ENCODE measurements at places on chromosomes 13 and 19.

- no peak for DNase-seq
Observed at GRCh38 chr13:24747248-24748060, 16.5 kb upstream of the RNF17 start.

DNA sequence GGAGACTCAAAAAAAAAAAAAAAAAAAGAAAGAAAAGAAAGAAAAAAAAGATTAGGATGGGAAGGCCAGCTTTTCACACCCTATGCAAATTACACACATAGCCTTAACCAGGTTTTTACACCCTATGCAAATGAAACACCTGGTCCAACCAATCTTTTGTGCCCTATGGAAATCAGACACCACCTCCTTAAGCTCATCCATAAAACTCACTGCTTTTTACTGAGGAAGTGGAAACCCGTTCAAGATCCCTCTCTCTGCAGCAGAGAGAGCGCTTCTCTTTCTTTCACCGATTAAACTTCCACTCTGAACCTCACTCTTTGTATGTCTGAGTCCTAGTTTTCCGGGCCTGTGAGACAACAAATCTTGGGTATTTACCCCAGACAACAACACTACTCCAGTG is 25.3 kb upstream of the HOMER3 start:
- no peak for DNase-seq

DNA sequence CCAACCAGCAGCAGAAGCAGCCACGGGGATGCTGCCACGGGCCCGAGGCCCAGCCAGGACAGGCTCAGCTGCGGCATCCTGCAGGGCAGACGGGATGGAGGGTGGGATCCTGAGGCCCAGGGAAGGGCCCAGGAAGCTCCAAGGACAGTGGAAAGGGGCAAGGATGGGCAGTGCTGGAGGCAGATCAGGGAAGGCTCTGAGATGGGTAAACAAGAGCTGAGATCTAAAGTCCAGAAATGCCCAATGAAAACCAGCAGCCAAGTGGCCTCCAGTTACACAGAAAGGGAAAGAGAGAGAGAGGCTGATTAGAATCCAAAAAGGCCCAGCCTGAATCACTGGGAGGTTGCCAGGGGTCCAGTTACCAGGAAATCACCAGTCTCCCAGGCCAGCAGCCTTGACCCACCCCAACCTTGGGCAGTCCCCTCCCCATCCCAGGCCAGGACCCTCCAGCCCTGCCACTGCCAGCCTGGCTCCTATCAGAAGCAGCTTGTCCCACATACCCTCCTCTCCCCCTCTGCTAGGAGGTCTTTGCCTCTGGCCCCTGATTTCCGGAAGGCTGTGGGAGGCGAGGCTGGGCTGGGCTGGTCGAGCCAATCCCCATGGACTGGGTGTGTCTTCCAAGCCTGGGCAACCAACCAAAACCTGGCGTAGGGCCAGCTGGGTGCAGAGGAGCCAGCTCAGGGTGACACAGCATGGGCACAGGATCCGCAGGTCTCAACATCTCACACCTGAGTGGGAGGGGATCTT is at the start of gene CYP4F11:
Gene CYP4F11, minus strand, starts transcription at position 198 of the 747 bp plus-strand sequence. Its CDS starts 121 bp downstream, at position 77.
- DNase-seq = no peak

DNA sequence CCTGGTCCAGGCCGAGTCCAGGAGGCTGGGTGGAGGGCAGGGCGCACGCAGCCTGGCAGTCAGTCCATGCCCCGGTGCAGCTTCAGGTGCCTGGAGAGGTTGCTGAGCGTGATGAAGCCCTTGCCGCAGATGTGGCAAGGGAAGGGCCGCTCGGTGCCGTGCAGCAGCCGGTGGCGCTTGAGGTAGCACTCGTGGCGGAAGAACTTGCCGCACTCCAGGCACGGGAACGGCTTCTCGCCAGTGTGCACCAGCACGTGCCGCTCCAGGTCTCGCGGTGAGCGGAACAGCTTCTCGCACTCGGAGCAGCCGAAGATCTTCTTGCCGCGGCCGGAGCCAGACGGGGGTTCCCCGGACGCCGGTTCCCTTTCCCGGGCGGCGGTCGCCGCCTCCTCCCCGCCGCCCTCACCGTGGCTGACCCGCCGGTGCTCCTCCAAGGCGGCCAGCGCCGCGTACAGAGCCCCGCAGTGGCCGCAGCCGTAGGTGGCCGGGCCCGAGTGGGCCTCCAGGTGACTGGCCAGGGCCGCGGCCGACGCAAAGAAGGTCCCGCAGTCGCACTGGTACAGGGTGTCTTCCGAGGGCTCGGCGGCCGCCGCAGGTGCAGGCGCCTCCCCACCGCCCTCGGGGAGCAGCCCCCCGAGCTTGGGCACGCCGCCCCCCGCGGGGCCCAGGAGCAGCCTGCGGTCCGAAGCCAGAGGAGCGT is 6.8 kb downstream of the FIZ1 start:
- DNase-seq = no peak

All from amniotic stem cell (primary cell).